ENCODE measurements at places on chromosomes 13 and 19. TPM values are rescaled to one million over a fixed set of nuclear protein-coding genes. Genes with fewer than 3 reads are reported as not detected.

The ZNF625 gene
- 2.6 TPM for total RNA-seq

The KIR3DL1 gene
- total RNA-seq, result not detected

The CLEC4M gene
- total RNA-seq, result 0.93 TPM

The NCAN gene
- not detected for total RNA-seq

The TEX26 gene
- 0.36 TPM for total RNA-seq

The KLF1 gene
- total RNA-seq, result not detected

The ZNF426 gene
- total RNA-seq, result 10.6 TPM

The CALR3 gene
- not detected for total RNA-seq

The PSG3 gene
- not detected for total RNA-seq

The TEX29 gene
- not detected for total RNA-seq

The PRR19 gene
- 0.93 TPM for total RNA-seq

The SACS gene
- 12.6 TPM for total RNA-seq

The CGB8 gene
- not detected for total RNA-seq

All from omental fat pad (tissue), 4 donors.